ENCODE measurements at places on chromosomes 13 and 19. TPM values are rescaled to one million over a fixed set of nuclear protein-coding genes. Genes with fewer than 3 reads are reported as not detected.
A peak's percentile ranks its signal among the peaks of the same experiment; 100 is the strongest.

DNA sequence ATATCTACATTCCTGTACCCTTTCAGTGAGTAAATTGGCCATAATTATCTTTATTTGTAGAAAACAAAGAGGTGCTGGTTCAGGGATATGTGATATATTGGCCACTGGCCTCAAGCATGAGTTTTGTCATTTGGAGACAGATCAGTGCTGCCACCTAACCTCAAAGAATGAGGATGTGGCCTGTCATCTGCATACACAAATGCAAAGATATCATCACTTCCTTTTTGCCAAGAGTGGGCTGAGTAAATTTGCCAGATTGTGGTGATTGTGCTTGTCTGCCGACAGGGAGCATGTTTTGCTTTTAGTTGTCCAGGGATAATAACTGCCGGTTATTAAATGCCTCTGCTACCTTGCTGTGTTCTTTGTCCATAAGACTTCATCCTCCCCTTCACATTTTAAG is 44.2 kb downstream of the WASF3 start:
- DNase-seq = no peak

GRCh38 chr19:36488846-36489117 is 579 bp downstream of the ZNF566 start:
- no peak for DNase-seq

The ZNF480 gene
- total RNA-seq = 3.7 TPM

DNA sequence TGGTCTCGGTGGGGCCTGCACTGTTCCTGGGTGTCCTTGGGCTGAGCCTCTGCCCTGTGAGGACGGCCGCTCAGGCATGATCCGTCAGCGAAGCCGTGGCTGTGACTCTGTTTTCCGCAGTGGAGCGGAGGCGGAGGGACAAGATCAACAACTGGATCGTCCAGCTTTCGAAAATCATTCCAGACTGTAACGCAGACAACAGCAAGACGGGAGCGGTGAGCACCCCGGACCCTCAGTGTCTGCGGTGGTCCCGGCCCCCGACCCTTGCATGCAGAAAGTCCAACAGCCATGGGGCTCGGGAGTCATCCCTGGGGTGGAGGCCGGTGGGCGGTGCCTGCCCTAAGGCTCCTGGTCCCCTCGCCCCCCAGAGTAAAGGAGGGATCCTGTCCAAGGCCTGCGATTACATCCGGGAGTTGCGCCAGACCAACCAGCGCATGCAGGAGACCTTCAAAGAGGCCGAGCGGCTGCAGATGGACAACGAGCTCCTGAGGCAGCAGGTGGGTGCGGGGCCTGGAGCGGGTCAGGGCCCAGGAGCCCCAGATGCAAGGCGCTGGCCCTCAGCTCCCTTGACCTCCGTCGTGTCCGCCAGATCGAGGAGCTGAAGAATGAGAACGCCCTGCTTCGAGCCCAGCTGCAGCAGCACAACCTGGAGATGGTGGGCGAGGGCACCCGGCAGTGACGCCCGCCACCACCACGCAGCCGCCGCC is 3.6 kb upstream of the HAMP start:
- DNase-seq = peak; percentile 78

- DNase-seq = peak; percentile 58
Measured at GRCh38 chr13:29923554-29924481, 73.4 kb upstream of the UBL3 start.

GRCh38 chr19:13155472-13156359 is 5.5 kb downstream of the IER2 start:
- DNase-seq = peak; percentile 85

DNA sequence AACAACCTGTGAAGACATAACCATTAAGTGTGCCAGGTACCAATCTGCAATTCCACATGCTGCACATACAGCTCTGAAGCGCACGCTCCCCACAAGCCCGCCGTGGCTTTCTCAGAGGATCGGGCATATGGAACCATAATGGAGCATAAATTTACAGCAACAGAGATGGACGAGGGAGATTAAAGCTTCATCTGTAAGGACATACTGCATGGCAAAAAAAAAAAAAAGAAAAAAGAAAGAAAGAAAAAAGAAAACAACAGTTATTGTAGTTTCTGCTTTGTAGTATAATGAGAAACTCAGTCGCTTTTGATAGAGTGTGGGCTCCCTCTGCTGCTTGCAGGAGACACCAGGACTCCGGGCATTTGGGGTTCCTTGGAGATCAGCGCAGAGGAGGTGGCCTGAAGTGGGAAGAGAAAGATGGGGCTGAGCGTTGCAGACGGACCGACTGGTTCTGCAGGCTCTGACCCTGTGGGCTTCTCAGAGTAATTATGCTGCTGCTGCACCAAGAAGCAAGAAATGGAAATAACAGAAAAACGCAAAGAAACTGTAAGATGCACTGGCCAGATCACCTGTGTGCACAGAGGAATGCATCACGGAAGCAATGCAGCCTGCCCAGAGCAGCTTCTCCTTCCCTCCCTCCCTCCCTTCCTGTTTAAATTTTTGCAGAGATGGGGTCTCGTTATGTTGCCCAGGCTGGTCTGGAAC is 10.8 kb upstream of the PDCD5 start:
- peak; percentile 76 for DNase-seq

The FXYD3 gene
- total RNA-seq = not detected

- DNase-seq = no peak
Measured at GRCh38 chr19:58374200-58374599, 6.6 kb downstream of the ZNF837 start.

DNA sequence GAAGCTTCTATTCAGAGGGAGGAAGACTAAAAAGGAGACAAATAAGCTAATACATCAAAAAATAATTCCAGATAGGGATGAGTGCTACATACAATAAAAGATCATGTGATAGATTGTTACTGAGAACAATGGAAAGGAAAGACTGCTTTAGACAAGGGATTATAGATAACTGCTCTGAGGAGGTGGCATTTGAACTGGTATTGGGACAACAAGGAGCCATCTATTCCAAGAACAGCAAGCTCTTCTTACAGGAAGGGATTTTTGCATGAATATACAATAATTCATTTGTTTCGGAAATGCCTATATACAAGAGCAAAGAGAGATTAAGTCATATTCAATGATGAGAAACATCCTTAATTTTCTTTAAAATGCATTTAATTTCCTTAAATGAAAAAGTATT is 540.5 kb upstream of the KLF12 start:
- DNase-seq = no peak

DNA sequence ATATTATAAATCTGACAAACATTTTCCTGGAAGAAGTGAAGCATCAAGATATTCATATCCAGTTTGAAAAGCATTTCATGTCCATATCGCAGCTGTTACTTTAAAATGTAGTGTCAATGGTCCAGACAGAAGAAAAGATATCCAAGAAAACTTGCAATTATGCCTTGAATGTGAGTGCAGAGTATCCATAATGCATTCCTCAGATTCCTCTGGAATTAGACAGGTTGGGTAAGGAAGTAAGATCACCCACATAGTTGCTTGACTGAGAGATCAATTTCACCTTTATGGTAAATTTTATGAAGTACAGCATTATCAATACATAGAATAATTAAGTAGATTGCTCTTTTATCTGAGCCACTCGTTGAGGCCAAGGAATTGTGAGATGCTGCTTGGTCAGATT is 327.0 kb upstream of the SLITRK5 start:
- DNase-seq = no peak

The IRS2 gene
- 49.0 TPM for total RNA-seq

The TBXA2R gene
- total RNA-seq = 16.5 TPM

GRCh38 chr13:35260316-35260715 is 216.2 kb downstream of the MAB21L1 start:
- DNase-seq = no peak

GRCh38 chr13:95564733-95565291 is 12.3 kb downstream of the CLDN10 start:
- DNase-seq = no peak

The PRX gene
- total RNA-seq = 10.5 TPM

DNA sequence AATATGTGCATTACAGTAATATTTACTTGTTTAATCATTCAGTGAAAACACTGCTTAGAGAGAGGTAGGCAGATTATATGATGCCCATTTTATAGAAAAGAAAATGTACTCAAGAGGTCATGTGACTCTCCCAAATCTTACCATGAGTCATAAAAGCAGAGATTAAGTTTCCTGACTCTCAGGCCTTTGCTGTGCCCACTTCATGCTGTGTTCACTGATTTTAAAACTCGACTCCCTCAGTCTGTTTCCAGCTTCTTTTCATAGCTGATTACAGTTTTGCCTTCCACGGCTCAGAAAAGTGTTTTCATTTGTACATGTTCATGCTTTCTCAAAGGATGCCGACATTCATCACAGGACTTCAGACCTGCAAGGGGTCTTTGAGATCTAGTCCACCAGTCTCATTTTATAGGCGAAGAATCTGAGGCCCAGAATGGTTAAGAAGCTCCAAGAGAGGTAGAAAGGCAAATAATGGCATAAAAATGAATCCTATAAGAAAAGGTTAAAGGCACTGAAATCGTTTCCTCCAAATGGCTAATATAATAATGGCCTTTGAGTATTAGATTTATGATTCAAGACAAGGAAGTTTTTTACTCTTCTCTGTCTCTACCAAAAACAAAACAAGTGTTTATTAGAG is 9.0 kb upstream of the IPO5 start:
- no peak for DNase-seq

The CASP14 gene
- not detected for total RNA-seq

- DNase-seq = no peak
Measured at GRCh38 chr13:90049989-90050671, 1297.4 kb upstream of the MIR17HG start.

DNA sequence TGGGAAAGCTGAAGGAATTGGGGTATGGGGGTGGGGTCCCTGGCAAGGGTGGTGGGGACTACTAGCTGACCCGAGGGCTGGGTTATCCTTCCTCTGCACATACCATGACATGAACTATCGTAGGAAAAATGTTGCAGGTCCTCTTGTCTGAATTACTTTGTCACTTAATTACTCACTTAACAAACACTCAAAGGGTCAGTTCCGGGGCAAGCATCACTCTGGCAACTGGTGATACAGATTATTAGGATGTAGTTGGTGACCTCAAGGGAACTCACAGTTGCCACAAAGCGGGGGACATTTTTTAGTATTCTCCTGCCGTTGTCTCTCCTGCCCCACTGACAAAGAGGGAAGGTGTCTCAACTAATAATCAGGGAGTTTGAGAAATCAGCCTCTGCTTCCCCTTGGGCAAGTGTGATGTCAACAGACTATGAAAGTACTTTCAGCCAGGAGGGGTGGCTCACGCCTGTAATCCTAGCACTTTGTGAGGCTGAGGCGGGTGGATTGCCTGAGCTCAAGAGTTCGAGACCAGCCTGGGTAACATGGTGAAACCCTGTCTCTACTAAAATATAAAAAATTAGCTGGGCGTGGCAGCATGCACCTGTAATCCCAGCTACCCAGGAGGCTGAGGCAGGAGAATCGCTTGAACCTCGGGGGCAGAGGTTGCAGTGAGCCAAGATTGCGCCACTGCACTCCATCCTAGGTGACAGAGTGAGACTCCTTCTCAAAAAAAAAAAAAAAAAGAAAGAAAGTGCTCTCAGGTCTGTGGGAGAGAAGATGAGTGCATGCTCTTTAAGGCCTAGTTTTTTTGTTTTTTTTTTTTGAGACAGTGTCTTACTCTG is 10.3 kb downstream of the DNAJB1 start:
- DNase-seq = no peak

The PEG3 gene
- 133 TPM for total RNA-seq

Data from adrenal gland (tissue), 19 donors.